Upper lobe of left lung (tissue), 6 donors: ENCODE measurements at places on chromosomes 11 and 22. TPM values are rescaled to one million over a fixed set of nuclear protein-coding genes. Genes with fewer than 3 reads are reported as not detected.

- H3K36me3 ChIP-seq, result no peaks in the 10 kb centered on the region
- no peak for DNase-seq
- no peak overlapping the region for H3K4me3 ChIP-seq
- no peak overlapping the region for H3K27ac ChIP-seq
- no peaks in the 10 kb centered on the region for H3K27me3 ChIP-seq
- no peaks in the 10 kb centered on the region for H3K4me1 ChIP-seq
Measured at GRCh38 chr22:44344407-44344806, 31.7 kb upstream of the SHISAL1 start.

DNA sequence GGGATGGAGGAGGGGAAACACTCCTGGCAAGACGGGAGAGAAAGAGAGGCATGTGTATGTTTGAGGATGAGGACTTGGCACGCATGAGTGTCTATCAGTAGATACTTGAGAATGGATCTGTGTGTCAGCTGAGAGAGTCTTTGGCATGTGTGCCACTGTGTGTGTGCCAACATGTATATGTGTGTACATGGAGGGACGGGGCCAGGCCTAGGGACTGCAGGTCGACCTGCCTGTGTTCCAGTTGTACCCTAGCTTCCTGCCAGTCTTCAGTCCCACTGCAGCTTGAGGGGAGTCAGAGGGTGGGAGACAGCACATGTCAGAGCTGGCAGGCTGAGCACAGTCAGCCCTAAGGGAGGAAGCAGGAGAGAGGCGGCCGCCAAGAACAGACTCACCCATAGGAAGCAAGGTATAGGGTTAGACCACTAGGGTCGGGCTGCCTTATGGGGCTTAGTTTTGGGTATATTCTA is 5.6 kb downstream of the CLCF1 start:
- H3K27ac ChIP-seq, result peak overlapping the region; percentile 77
- no peak for DNase-seq
- no peak overlapping the region for H3K4me3 ChIP-seq
- peaks cover 74% of the 10 kb centered on the region for H3K4me1 ChIP-seq

The MUC15 gene
- total RNA-seq, result 64.3 TPM

DNA sequence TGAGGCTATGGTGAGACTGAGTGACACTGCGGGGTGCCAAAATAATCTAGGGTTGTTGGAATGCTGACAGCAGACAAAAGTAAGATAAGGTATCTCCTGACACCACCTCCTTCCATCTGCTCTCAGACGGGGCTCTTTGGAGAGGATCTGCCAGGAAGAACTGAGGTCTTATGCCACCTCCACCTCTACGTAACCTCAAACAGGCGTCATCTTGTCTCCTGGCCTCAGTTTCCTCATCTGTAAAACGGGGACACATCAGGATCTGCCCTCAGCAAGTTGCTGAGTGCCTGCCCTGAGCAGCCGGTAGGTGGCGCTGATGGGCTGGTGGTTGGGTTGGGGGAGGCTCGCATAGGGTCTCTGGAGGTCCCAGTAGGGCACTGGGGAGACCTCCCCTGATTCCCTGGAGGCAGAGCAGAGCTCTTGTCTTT is 1.7 kb upstream of the MYEOV start:
- no peak for DNase-seq
- H3K4me3 ChIP-seq, result no peak overlapping the region
- H3K27me3 ChIP-seq, result no peaks in the 10 kb centered on the region

- H3K4me3 ChIP-seq, result no peak overlapping the region
- no peak overlapping the region for H3K27ac ChIP-seq
- no peak for DNase-seq
- H3K27me3 ChIP-seq, result no peaks in the 10 kb centered on the region
Measured at GRCh38 chr11:79762279-79762921, 321.6 kb upstream of the TENM4 start.

The CYB5R3 gene
- total RNA-seq, result 247 TPM

The FZD4 gene
- total RNA-seq, result 24.1 TPM

The ARHGAP42 gene
- 19.0 TPM for total RNA-seq

DNA sequence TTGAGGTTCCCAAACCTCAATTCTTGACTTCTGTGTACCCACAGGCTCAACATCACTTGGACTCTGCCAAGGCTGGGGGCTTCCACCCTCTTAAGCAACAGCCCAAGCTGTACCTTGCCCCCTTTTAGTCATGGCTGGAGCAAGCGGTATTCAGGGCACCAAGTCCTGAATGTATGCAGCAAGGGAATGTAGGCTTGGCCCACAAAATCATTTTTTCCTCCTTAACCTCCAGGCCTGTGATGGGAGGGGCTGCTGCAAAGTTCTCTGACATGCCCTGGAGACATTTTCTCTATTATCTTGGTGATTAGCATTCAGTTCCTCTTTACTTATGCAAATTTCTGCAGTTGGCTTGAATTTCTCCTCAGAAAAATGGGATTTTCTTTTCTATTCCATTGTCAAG is 4.9 kb upstream of the OR5L1 start:
- no peak for DNase-seq
- no peak overlapping the region for H3K27ac ChIP-seq
- H3K4me1 ChIP-seq, result no peaks in the 10 kb centered on the region
- H3K4me3 ChIP-seq, result no peak overlapping the region
- no peaks in the 10 kb centered on the region for H3K36me3 ChIP-seq
- no peaks in the 10 kb centered on the region for H3K27me3 ChIP-seq

GRCh38 chr22:29443861-29444792 is 5.7 kb downstream of the RFPL1 start:
- no peaks in the 10 kb centered on the region for H3K4me1 ChIP-seq
- no peak for DNase-seq
- H3K4me3 ChIP-seq, result no peak overlapping the region
- H3K27ac ChIP-seq, result no peak overlapping the region

The PIK3IP1 gene
- total RNA-seq, result 38.9 TPM

DNA sequence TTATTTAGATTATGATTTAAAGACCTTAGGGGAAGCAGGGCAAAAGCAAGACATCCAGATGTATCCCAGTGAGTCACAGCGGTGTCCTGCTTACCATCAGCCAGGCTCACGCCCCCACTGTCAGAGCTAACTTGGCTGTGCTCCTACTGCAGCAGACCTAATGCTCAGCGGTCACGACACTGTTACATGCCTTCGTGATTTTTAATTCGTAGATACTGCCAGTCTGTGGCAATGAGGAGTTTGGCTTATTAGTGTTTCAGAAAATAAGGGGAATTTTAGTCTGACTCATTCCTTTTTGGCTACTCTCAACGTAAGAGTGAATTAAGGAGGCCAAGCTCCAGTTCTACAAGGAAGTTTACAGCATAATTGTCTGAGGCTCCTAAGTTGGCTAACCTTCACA is 22.7 kb downstream of the EFCAB6 start:
- no peak overlapping the region for H3K27ac ChIP-seq
- H3K27me3 ChIP-seq, result no peaks in the 10 kb centered on the region
- no peaks in the 10 kb centered on the region for H3K4me1 ChIP-seq
- H3K36me3 ChIP-seq, result no peaks in the 10 kb centered on the region
- no peak overlapping the region for H3K4me3 ChIP-seq

DNA sequence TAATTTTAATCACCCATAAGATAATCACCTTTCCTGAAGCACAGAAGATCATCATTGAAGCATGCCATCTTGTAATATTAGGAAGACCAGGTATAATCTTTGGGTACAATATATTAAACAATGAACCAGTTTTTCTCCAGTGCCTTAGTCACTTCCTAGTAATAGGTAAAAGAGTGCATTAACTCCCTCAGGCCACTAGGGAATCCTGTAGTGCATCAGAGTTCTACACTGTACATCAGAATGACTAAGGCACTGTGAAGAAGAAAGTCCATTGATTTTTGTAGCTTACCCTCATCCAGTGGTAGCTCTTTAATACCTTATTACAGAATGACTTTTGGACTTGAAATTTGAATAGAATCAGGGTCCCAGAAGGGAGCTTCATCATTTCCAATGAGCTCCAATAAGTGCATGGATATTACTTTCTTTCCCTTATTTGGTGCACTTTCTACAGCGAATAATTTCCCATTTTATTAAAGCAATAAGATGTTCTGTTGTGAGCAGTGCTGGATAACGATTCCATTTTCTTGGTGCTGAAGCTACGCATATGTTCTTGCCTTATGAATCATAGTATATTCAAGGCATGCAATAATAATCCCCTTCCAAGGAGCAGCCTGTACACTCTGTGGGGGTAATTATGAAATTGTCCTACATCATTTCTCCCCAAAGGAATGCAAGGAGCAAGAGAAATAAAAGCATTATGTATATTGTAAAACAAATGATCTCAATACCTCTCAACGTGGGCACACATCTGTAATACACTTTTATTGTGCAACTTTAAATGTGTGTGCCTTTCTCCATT is 4.7 kb downstream of the C11orf87 start:
- H3K4me3 ChIP-seq, result no peak overlapping the region
- no peak overlapping the region for H3K27ac ChIP-seq
- no peaks in the 10 kb centered on the region for H3K36me3 ChIP-seq
- no peak for DNase-seq
- peaks cover 19% of the 10 kb centered on the region for H3K4me1 ChIP-seq
- peaks cover 15% of the 10 kb centered on the region for H3K27me3 ChIP-seq

- DNase-seq, result no peak
- no peaks in the 10 kb centered on the region for H3K4me1 ChIP-seq
- no peaks in the 10 kb centered on the region for H3K36me3 ChIP-seq
Measured at GRCh38 chr11:42840176-42840829, 471.5 kb upstream of the API5 start.

GRCh38 chr11:68040957-68041591 is 2.2 kb downstream of the TCIRG1 start:
- peaks cover 34% of the 10 kb centered on the region for H3K4me1 ChIP-seq
- no peaks in the 10 kb centered on the region for H3K27me3 ChIP-seq
- H3K4me3 ChIP-seq, result peak overlapping the region; percentile 84
- H3K36me3 ChIP-seq, result peaks cover 42% of the 10 kb centered on the region

DNA sequence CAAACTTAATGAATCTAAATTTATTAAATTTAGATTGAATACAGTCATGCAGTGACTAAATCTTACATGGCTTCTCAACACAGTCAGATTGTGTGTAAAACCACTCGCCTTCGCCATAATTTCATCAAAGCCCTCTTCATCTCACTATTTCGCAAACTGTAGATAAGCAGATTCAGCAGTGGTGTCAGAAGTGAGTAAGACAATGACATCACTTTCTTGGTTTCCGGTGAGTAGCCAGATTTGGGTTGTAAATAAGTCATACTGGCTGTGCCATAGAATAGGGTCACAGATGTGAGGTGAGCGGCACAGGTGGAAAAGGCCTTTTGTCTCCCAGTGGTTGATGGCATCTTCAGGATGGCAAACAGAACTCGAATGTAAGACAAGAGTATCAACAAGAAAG is 3.4 kb downstream of the OR10A6 start:
- DNase-seq, result no peak
- H3K4me3 ChIP-seq, result no peak overlapping the region
- no peaks in the 10 kb centered on the region for H3K36me3 ChIP-seq
- H3K27me3 ChIP-seq, result no peaks in the 10 kb centered on the region
- no peaks in the 10 kb centered on the region for H3K4me1 ChIP-seq

- no peak overlapping the region for H3K27ac ChIP-seq
- no peak for DNase-seq
- no peak overlapping the region for H3K4me3 ChIP-seq
- peaks cover 23% of the 10 kb centered on the region for H3K27me3 ChIP-seq
- H3K36me3 ChIP-seq, result peaks cover 11% of the 10 kb centered on the region
Measured at GRCh38 chr11:45919806-45920530, 2.3 kb upstream of the PEX16 start.

The RIBC2 gene
- total RNA-seq, result 1.4 TPM

DNA sequence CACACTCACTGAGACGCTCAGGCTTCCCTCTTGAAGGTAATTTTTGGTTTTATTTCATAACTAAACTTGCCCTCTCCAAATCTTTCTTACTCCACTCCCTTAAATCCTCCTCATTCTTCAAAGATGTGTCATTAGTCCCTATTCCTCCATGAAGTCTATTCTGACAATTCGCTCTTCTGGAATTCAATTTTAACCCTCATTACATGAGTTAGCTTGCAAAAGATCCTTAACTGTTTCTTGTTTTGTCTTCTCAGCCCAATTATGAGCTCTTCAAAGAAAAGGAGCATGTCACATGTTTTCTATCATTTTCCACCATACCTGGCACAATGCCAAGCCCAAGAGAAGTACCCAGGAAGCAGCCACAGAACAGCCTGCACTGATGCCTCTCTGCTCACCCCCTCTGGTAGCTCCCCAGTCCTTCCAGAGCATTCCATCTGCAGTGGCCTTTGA is 13.0 kb downstream of the GALNT18 start:
- H3K27me3 ChIP-seq, result no peaks in the 10 kb centered on the region
- no peaks in the 10 kb centered on the region for H3K36me3 ChIP-seq
- peaks cover 31% of the 10 kb centered on the region for H3K4me1 ChIP-seq
- peak overlapping the region; percentile 32 for H3K27ac ChIP-seq
- DNase-seq, result no peak

The CDC45 gene
- 1.7 TPM for total RNA-seq

DNA sequence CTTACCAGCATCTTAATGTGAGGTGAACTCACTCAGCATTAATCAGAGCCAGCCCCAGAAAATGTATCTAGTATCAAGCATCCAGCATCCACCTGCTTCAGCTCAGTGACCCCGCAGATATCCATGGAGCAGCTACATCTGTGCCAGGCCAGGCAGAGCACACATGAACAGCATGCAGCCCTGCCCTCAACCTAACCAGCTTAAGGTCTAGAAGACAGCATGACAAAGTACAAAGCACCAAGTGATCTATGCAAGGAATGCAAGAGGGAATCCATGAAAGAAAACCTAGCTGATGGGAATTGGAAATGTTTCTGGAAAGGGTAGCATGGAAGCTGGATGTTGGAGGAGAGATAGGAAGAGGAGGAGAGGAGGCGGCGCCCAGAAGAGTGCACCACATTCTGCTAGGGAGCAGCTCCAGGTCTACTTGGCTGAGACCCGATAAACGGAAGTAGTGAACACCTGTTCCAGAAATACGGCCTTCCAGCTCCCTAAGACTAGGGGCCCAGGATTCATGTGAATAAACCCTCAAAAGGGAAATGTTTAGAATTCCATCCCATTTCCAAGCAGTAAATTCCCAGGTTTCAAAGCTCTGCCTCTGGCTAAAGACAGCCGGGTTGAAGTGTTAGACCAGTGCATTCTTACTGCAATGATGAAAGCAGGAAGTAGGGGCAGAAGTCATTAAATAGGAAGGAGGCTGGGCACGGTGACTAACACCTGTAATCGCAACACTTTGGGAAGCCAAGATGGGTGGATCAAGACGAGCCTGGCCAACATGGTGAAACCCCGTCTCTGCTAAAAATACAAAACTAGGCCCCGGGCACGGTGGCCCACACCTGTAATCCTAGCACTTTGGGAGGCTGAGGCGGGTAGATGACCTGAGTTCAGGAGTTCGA is 23.5 kb upstream of the L3MBTL2 start:
- H3K4me3 ChIP-seq, result no peak overlapping the region
- H3K36me3 ChIP-seq, result peaks cover 25% of the 10 kb centered on the region
- H3K4me1 ChIP-seq, result peaks cover 8% of the 10 kb centered on the region
- peak overlapping the region; percentile 26 for H3K27ac ChIP-seq

The PAX6 gene
- not detected for total RNA-seq

The SLC1A2 gene
- total RNA-seq, result 1.5 TPM

GRCh38 chr22:24772493-24773220 is 1.9 kb downstream of the PIWIL3 start:
- no peaks in the 10 kb centered on the region for H3K27me3 ChIP-seq
- H3K27ac ChIP-seq, result no peak overlapping the region
- DNase-seq, result no peak
- no peaks in the 10 kb centered on the region for H3K36me3 ChIP-seq
- H3K4me1 ChIP-seq, result no peaks in the 10 kb centered on the region
- no peak overlapping the region for H3K4me3 ChIP-seq

The CRYBB1 gene
- 0.81 TPM for total RNA-seq
